T-cell (primary cell): ENCODE measurements at places on chromosomes 6 and 20. TPM values are rescaled to one million over a fixed set of nuclear protein-coding genes. Genes with fewer than 3 reads are reported as not detected.
A peak's percentile ranks its signal among the peaks of the same experiment; 100 is the strongest.

Gene ENPP4
- total RNA-seq: 8.0 TPM

Gene MACROD2
- total RNA-seq: 0.51 TPM

GRCh38 chr20:45085289-45085688 lies 15.6 kb downstream of the KCNS1 start:
- H3K27me3 ChIP-seq: no peaks in the 10 kb centered on the region
- no peak for DNase-seq
- H3K27ac ChIP-seq: no peak overlapping the region
- H3K4me1 ChIP-seq: no peaks in the 10 kb centered on the region
- peaks cover 5% of the 10 kb centered on the region for H3K36me3 ChIP-seq

GRCh38 chr20:582204-582603 lies 27.9 kb downstream of the TCF15 start:
- no peaks in the 10 kb centered on the region for H3K36me3 ChIP-seq
- no peaks in the 10 kb centered on the region for H3K4me1 ChIP-seq
- peaks cover 28% of the 10 kb centered on the region for H3K27me3 ChIP-seq
- no peak for DNase-seq

DNA sequence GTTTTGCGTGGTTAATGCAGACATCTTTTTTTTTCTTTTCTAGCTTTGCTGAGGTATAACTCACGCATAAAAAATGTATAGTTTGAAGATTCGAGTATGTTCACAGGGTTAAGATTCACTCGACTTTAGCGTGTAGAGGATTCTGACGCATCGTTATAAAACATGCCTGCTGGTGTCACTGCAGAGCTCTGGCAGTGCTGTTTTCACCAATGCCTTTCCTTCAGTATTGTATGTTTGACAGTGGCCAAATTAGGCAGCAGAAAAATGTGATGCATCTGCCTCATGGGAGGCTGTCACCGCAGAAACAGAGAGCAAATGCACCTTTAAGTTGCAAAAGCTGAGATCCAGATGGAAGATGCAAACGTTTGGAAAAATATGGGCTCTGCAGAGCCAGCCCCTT lies 18.0 kb upstream of the SIRPB2 start:
- no peaks in the 10 kb centered on the region for H3K36me3 ChIP-seq
- no peak overlapping the region for H3K27ac ChIP-seq
- no peak overlapping the region for H3K4me3 ChIP-seq
- H3K4me1 ChIP-seq: no peaks in the 10 kb centered on the region
- peaks cover 10% of the 10 kb centered on the region for H3K27me3 ChIP-seq
- DNase-seq: peak; percentile 27

DNA sequence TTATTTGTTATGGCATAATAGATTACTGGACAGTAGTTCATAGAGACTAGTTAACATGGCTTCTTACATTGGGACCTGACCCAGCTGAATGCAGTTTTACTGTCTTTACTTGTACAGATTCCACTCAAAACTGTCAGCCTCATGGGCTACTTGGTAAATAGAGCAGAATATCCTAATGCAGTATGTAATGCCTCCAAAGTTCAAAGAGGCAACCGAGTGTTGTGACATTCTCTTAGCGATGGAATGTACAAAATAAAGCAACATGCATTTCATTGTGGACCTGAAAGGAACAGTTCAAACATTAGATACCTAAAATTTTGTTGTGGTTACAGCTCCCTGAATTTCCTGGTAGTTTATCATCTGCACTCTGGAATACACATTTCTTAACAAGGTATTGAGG lies 29.1 kb upstream of the RGS17 start:
- no peak for DNase-seq
- H3K27ac ChIP-seq: no peak overlapping the region

DNA sequence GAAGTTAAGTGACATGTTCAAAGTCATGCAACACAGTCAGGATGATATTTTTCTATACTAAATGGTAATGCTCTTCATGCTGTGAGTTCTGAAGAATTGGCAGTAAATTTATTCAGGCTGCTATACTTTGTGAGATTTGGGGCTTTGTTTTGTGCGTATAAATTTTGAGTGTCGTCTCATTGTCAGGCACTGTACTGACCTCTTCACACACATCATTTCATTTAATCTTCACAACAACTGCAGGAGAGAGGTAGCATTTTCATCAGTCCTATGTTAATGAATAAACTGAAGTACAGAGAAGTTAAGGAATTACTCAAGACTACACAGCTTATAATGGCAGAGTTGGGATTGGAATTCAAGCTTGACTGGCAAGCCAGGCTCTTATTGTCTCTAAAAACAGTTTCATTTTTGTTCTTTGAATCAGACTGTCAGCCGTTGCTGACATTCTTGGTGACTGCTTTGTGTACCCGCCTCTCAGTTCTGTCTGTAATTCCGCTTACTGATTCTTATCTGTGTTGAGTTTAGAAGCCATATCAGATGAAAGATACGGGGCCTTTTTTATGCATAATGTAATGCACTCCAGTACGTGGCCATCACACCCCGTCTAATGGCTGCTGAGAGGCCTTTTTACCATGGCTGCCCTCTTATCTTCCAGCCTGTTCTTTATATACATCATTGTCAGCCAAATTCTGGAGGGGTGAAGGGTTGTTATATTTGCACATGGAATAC lies 274.9 kb downstream of the UTRN start:
- no peaks in the 10 kb centered on the region for H3K27me3 ChIP-seq
- H3K4me3 ChIP-seq: no peak overlapping the region
- peaks cover 45% of the 10 kb centered on the region for H3K36me3 ChIP-seq
- peak overlapping the region; percentile 68 for H3K27ac ChIP-seq
- peak; percentile 22 for DNase-seq
- H3K4me1 ChIP-seq: peaks cover 24% of the 10 kb centered on the region

GRCh38 chr6:119676961-119677360 lies 327.4 kb upstream of the MAN1A1 start:
- H3K36me3 ChIP-seq: no peaks in the 10 kb centered on the region
- H3K27me3 ChIP-seq: no peaks in the 10 kb centered on the region
- no peak overlapping the region for H3K4me3 ChIP-seq
- no peaks in the 10 kb centered on the region for H3K4me1 ChIP-seq
- H3K27ac ChIP-seq: no peak overlapping the region
